ENCODE measurements at places on chromosomes 5 and 9.

- DNase-seq, result no peak
Measured at GRCh38 chr5:139245637-139246339, 47.6 kb upstream of the SIL1 start.

DNA sequence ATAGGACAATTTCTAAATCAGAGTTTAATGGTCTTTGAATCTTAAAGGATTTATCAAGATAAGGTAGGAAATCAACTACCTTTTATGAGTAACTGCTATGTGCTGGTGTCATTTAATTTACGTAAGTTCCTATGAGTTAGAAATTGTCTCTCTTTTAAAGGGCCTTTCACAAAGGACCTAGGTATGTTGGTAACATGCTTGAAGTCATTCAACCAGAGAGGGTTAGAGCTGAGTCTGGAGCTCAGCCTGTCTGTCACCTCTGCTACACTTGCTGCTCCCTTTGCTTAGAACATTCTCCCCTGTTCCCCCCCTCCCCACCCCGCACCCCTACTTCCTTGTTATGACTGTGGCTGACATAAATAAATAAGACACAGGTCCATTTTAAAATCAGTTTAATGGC lies 190.3 kb upstream of the SEMA6A start:
- no peak for DNase-seq

DNA sequence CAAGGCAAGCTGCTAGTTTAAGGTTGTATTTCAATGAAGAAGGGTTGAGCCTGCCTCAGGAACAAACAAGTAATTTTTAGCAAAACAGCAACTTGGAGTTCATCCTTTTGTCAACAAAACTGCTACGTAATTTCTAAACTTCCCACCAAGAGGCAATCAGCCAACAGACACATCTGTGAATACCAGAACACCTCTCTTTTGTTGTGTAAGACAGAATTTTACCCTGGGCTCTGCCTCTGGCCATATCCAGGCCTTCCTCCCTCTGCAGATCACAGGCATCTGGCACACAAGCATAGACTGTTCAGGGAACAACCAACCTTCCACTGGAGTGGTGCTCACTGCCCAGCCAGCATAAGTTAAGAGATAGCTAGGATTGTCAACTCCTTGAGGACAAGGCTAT lies 409.0 kb downstream of the SPOCK1 start:
- DNase-seq, result no peak

- no peak for DNase-seq
Measured at GRCh38 chr5:6787941-6788340, 74.7 kb downstream of the TENT4A start.

DNA sequence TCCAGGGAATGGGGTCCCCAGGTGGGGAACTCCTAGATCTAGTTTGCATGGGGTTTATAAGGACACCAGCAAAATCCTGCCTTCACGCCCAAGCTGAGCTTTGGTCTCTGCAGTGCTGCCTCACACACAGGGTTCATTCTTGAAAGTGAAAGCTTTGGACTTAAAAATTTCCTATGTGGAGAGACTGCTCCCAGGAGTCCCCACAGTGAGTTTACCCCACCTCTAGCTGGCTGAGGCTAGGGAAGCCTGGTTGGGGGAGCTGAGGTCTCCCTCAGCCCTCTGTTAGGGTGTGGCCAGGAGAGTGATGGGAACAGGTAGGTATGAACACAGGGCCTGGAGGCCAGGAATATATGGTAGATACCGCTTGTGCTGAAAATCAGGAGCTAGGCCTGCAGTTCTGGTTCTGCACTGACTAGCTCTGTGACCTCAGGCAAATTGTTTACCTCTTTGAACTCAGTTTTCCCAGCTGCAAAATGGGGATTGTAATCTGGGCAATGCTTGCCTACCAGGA lies 41.5 kb upstream of the LARP1 start:
- no peak for DNase-seq

GRCh38 chr5:120576588-120576987 lies 112.5 kb downstream of the PRR16 start:
- no peak for DNase-seq

DNA sequence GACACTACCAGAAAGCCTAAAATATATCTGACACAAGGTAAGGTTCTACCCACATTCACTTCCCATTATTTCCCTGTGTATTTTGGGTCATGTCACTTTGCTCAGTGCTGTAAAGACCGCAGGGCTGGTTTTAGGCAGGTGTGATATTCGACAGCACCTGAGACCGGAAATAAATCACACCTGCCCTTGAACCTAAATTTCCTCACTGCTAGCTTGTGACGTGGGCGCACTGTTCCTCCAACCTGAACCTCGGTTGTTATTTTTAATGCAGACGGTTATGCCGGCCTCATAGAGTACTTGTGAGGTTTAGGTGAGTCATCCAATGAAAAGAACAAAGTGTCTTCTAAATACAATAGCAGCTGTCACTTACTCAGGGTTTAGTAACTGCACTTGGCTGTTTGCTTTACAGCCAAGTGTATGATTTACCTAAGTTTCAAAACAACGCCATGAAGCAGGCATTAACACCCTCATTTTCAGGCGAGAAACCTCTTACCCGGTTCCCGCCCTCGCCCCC lies 20.7 kb upstream of the ZNF782 start:
- no peak for DNase-seq

- no peak for DNase-seq
Measured at GRCh38 chr5:164433106-164433870, 927.9 kb downstream of the MAT2B start.

DNA sequence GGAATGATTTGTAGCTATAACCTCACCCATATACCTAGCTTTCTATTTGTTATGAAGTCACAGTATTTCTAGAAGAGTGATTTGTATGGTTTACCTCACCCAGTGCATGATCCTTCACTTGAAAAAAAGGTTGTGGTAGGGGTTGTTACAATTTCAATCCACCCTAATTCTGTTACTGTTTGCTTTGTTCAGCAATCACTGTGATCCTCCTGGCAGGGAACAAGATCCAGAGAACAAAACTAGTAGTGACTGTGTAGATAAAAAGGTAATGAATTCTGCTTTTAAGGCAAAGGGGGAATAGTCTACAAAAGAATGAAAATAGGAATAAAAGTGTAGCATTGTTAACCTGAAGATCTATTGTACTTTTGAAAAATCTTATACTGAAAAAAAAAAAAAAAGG lies 191.3 kb upstream of the SH3GL2 start:
- DNase-seq, result no peak

DNA sequence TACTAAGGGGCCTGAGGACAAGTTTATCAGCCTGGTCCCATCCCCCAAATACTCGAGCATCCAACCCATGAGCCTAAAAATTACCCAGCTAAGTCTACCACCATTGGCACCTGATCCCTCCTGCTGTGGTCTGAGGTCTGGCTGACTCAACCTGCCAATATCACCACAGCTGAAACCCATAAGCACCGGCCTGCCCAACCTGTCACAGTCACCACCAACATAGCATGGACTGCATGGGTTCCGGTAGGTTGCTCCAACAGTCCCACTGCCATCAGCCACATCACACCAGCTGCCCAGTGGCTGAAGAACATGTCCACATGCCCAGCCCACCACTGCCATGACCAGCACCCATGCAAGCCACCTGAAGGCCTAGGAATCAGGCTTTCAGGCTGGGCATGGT lies 495.0 kb downstream of the PRELID2 start:
- no peak for DNase-seq

- DNase-seq, result no peak
Measured at GRCh38 chr5:113052041-113052795, 75.6 kb downstream of the DCP2 start.

- DNase-seq, result no peak
Measured at GRCh38 chr9:101527066-101527465, 6.6 kb upstream of the RNF20 start.

DNA sequence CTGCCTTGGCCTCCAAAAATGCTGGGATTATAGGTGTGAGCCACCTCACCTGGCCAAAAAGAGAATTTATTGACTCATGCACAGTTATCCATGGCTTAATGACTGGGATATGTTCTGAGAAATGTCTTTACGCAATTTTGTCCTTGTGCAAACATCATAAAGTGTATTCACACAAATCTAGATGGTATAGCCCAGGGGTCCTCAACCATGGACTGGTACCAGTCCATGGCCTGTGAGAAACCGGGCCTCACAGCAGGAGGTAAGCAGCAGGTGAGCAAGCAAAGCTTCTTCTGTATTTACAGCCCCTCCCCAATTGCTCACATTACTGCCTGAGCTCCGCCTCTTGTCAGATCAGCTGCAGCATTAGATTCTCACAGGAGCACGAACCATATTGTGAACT lies 12.4 kb upstream of the SIL1 start:
- DNase-seq, result no peak

GRCh38 chr5:180825768-180826525 lies 23.3 kb upstream of the MGAT1 start:
- no peak for DNase-seq

GRCh38 chr5:176792655-176793342 lies 17.6 kb upstream of the UNC5A start:
- no peak for DNase-seq

DNA sequence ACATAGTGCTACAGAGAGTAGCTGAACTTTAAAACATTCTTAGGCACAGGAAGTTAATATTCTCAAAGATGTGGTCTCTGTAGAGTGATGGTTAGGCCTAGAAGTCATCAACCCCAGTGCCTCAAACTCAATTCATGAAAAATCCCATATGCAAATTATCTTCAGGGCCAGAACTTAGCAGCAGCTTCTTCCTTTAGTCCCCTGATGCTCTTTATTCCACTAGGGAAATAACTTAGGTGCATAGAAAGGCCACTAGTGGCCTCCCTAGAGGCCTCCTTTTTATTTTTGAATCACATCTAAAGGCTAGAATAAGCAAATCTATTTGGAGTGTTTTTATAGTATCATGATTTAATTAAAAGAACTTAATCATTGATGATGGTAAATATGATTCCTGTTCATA lies 88.3 kb downstream of the GIN1 start:
- DNase-seq, result no peak

GRCh38 chr9:21455320-21455719 lies 15.1 kb downstream of the IFNA1 start:
- no peak for DNase-seq

DNA sequence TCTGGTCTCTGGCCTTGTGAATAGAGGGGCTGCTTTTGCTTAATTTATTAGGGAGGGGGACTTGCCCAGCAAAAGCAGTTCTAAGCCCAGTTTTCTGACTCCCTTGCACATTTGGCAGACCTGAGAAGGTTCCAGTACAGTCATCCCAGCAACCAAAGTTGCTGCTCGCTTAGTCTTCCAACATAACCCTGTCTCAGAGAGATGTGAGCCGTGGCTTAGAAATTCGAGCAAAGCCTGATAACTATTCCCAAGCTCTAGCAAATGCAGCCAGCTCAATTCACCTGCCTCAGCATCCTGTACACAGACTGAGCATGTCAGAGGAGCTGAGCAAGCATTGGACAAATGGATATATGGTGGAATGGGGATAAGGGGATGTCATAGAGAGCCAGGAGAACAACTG lies 401.9 kb downstream of the SPOCK1 start:
- DNase-seq, result no peak

GRCh38 chr5:96893342-96893741 lies 17.0 kb downstream of the ERAP2 start:
- no peak for DNase-seq

GRCh38 chr9:99823681-99824377 lies 2.1 kb downstream of the NR4A3 start:
- DNase-seq, result peak; percentile 59

- DNase-seq, result no peak
Measured at GRCh38 chr9:108478431-108479332, 377.1 kb downstream of the ACTL7B start.

DNA sequence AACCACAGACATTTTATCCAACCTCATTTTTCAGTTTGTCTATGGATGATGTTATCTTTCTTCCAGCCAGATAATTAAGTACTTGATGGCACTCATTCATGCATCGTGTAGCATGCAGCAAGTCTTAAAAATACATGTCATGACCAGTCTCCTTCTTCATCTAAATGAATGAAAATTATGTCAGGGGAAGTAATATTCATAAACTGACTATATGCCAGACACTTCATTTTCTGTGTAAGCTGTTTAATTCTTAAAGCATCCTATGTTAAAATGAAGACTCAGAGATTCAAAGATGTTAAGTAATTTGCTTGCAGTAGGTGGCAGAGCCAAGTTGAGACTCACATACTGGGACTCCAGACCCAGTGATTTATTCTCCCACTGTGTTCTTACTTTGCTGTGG lies 181.7 kb upstream of the CD180 start:
- DNase-seq, result no peak

- DNase-seq, result no peak
Measured at GRCh38 chr5:128782446-128782845, 182.8 kb upstream of the SLC27A6 start.

GRCh38 chr9:127058645-127059021 lies 63.8 kb downstream of the ANGPTL2 start:
- no peak for DNase-seq

- DNase-seq, result no peak
Measured at GRCh38 chr9:109030426-109030825, 17.1 kb upstream of the CTNNAL1 start.

- no peak for DNase-seq
Measured at GRCh38 chr5:91121347-91121993, 261.6 kb downstream of the ARRDC3 start.

DNA sequence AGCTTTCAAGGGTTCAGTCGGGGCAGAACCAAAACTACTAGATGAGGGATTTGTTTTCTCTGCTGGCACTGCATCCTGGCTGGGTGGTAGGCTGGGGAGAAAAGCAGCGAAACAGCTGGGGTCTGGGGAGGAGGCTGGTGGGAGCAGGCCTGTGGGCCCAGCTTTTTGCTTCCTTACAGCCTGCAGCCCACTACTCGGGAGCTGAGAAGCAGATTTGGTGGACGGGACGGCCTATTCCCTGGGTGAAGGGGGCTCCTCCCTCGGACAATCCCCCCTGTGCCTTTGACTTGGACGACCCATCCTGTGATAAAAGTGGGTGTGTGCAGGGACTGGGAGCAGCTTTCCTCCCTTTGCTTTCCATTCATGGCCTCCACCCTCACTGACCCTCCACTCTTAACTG lies 9.1 kb downstream of the NPR2 start:
- DNase-seq, result no peak

GRCh38 chr5:118558871-118559270 lies 429.5 kb downstream of the DTWD2 start:
- no peak for DNase-seq

- no peak for DNase-seq
Measured at GRCh38 chr5:57499262-57500050, 16.8 kb upstream of the ACTBL2 start.

DNA sequence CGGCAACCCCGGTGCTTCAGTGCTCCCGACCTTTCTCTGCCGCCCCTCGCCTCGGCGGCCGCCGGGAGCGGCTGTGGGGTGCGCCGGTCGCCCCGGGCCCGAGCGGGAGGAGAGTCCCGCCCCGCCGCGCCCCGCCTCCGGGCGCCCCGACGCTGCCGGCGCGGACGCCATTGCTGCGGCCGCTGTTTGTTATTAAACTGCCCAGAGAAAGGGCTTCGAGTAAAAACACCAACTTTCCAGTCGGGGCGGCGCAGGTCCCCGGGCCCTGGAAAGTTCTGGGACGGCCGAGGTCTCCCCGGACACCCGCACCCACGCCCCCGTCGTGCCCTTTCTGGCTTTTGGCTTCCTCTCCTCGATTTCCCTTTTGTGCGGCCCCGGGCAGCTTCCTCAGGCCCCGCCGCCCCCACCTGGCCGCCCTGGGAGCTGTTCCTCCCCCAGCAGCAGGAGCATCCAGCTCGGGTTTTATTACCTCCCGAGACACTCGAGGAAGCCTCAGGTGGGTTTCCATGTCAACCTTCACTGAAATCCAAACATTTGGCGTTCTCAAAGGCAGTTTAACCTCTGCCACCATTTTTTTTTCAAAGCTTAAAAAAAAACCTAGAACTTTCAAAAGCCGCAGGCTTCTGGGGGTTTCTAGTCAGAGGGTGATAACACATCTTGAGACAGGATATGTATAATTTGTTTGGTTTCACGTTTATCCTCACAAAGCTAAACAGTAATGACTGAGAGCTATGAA lies 334.4 kb downstream of the CWC27 start:
- DNase-seq, result peak; percentile 72
